ENCODE measurements at places on chromosomes 12 and 14.

- H3K4me1 ChIP-seq = peaks cover 13% of the 10 kb centered on the region
- peaks cover 57% of the 10 kb centered on the region for H3K27me3 ChIP-seq
- H3K4me3 ChIP-seq = no peak overlapping the region
- no peak for DNase-seq
- no peak overlapping the region for H3K27ac ChIP-seq
Measured at GRCh38 chr14:56813143-56813551, 2.9 kb upstream of the OTX2 start.

DNA sequence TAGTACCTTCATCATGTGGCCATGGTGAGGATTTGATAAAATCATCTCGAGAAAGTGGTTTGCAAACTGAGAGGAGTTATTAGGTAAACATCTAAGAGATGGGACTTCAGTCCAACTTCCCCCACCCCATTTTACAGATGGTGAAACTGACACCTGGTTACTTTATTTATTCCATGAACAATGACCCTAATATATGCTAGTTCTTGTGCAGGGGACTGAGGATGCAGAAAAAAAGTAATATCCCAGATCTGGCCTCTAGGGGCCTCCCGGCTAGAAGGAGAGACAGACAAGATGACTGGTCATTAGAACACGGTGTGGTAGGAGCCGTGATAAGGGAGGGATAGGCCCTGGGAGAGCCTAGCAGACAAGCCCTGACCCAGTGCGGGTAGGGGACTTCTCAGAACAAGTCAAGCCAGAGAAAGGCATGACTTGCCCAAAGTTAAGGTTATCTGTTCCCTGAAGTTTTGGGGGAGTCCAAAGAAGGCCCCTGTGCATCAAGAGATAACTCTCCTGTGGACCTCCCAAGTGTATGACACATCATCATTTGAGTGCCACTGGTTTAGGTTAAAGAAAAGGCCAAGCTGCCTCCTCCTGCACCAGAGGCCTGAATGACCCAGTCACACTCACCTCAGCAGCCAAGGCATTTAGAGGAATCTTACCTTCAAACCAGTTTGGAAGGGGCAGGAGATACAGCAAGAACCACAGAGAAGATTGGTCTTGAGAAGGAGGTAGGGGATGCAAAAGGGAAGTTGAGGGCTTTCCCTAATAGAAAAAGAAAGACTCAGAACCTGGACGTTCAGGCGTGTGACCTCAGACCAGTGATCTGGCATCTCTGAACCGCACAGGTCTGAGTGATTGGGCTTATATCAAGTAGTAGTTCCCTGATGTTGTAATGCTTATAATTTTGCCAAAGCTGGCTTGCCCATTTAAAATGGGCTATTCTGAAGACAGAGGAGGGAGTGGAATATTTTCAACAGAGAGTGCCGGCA, 1.6 kb downstream of the CMKLR1 start:
- no peak for DNase-seq
- peak overlapping the region; percentile 15 for H3K4me3 ChIP-seq
- no peaks in the 10 kb centered on the region for H3K36me3 ChIP-seq
- no peaks in the 10 kb centered on the region for H3K27me3 ChIP-seq
- no peak overlapping the region for H3K27ac ChIP-seq

GRCh38 chr14:74950795-74951442, 4.5 kb downstream of the PGF start:
- H3K36me3 ChIP-seq = peaks cover 32% of the 10 kb centered on the region
- H3K27me3 ChIP-seq = no peaks in the 10 kb centered on the region
- H3K27ac ChIP-seq = peak overlapping the region; percentile 57
- no peak overlapping the region for H3K4me3 ChIP-seq

DNA sequence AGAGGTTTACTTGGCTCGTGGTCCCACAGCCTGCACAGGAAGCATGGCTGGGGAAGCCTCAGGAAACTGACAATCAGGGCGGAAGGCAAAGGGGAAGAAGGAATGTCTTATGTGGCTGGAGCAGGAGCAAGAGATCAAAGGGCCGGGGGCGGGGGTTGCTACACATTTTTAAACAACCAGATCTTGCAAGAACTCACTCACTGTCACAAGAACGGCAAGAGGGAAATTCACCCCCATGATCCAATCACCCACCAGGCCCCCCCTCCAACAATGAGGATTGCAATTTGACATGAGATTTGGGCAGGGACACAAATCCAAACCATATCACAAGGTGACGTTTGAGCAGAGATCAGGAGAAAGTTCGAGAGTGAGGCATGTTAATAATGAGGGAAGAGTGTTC, 163.7 kb upstream of the RPH3A start:
- DNase-seq = no peak
- H3K36me3 ChIP-seq = no peaks in the 10 kb centered on the region
- H3K27ac ChIP-seq = no peak overlapping the region
- no peaks in the 10 kb centered on the region for H3K27me3 ChIP-seq
- no peaks in the 10 kb centered on the region for H3K4me1 ChIP-seq

GRCh38 chr14:67395876-67396189, 16.1 kb downstream of the PLEK2 start:
- no peaks in the 10 kb centered on the region for H3K4me1 ChIP-seq
- no peak overlapping the region for H3K27ac ChIP-seq
- no peak for DNase-seq
- H3K27me3 ChIP-seq = no peaks in the 10 kb centered on the region
- peaks cover 9% of the 10 kb centered on the region for H3K36me3 ChIP-seq

- no peaks in the 10 kb centered on the region for H3K27me3 ChIP-seq
- no peak for DNase-seq
- no peaks in the 10 kb centered on the region for H3K4me1 ChIP-seq
- no peak overlapping the region for H3K4me3 ChIP-seq
Measured at GRCh38 chr12:80129895-80130530, 30.7 kb downstream of the OTOGL start.

GRCh38 chr12:121456551-121456950, 56.6 kb downstream of the RNF34 start:
- no peak for DNase-seq
- H3K4me1 ChIP-seq = no peaks in the 10 kb centered on the region
- no peak overlapping the region for H3K4me3 ChIP-seq
- H3K36me3 ChIP-seq = no peaks in the 10 kb centered on the region
- no peaks in the 10 kb centered on the region for H3K27me3 ChIP-seq

- no peak for DNase-seq
- H3K4me3 ChIP-seq = peak overlapping the region; percentile 61
- peak overlapping the region; percentile 87 for H3K27ac ChIP-seq
- H3K36me3 ChIP-seq = peaks cover 22% of the 10 kb centered on the region
Measured at GRCh38 chr12:122753319-122753650, 661 bp downstream of the DENR start.

- H3K27ac ChIP-seq = no peak overlapping the region
- no peaks in the 10 kb centered on the region for H3K27me3 ChIP-seq
- H3K4me1 ChIP-seq = no peaks in the 10 kb centered on the region
- DNase-seq = no peak
- H3K36me3 ChIP-seq = no peaks in the 10 kb centered on the region
Measured at GRCh38 chr12:73361864-73362230, 1089.7 kb downstream of the TRHDE start.
